Activated CD8-positive, alpha-beta T cell treated with anti-CD3 and anti-CD28 coated beads, Interleukin-2, amount 10 ng/mL, durations not matched to agents 7 days and 5 days (primary cell): ENCODE measurements at places on chromosomes 16 and 17. TPM values are rescaled to one million over a fixed set of nuclear protein-coding genes. Genes with fewer than 3 reads are reported as not detected.

CRISPLD2 gene
- total RNA-seq = not detected

TPSAB1 gene
- not detected for total RNA-seq

TRAPPC1 gene
- 278 TPM for total RNA-seq

CD7 gene
- 355 TPM for total RNA-seq

GRCh38 chr16:47667956-47668355 is 206.8 kb downstream of the PHKB start:
- H3K4me1 ChIP-seq = no peaks in the 10 kb centered on the region
- H3K4me3 ChIP-seq = no peak overlapping the region
- H3K27me3 ChIP-seq = no peaks in the 10 kb centered on the region
